ENCODE measurements at places on chromosomes 7 and 10.

DNA sequence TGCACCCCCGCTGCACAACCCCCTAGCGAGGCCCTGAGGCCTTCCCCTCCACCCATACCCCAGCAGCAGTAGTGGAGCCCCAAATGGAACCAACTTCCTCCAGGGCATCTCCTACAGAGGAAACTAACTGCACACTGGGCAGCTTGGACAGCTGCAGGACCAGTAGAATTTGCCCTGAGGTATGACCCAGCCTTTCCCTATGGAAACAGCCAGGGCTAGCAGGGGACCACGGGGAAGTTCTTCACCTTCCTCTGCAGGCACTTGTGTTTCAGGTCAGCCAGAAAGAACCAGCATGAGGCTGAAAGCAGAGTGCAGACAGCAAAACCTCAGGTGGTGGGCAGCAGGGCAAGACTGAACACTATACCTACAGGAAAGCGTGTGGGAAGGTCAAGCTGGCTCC lies 5.7 kb upstream of the EEPD1 start:
- no peak for DNase-seq

DNA sequence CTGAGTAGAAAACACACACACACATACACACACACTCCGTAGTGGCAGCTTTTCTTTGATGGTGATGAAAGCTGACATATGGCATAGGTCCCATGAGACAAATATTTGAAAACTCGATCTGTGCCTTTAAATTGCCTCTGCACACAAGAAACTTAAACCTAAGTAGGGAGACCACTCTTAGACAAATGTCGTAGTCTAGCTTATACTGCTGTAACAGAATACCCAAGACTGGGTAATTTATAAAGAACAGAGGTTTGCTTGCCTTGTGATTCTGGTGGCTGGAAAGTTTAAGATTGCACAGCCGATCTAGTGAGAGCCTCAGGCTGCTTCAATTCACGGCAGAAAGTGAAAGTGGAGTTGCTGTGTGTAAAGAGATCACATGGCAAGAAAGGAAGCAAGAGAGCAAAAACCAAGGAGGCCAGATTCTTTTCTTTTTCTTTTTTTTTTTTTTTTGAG lies 489.4 kb upstream of the SORCS1 start:
- DNase-seq: no peak

DNA sequence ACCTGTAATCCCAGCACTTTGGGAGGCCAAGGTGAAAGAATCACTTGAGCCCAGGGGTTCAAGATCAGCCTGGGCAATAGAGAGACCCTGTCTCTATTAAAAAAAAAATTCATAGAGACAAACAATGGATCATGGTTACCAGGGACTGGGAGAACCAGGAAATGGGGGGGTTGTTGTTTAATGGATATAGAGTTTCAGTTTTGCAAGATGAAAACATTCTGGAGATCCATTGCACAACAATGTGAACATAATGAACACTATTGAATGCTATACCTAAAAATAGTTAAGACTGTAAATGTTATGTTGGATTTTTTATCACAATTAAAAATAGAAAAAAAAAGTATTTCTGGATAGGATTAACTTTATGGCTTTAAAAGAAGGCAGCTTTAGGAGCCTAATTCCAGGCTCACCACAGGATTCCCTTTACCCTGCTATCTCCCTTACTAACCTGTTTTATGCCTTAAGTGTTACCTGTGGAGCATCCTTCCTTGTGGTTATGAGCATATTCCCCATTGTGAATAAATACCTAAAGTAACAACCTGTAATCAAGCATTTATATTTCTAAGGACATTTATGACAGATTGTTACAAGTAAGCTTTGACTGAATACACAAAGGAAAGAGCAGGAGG lies 45.1 kb upstream of the SGCE start:
- no peak for DNase-seq

DNA sequence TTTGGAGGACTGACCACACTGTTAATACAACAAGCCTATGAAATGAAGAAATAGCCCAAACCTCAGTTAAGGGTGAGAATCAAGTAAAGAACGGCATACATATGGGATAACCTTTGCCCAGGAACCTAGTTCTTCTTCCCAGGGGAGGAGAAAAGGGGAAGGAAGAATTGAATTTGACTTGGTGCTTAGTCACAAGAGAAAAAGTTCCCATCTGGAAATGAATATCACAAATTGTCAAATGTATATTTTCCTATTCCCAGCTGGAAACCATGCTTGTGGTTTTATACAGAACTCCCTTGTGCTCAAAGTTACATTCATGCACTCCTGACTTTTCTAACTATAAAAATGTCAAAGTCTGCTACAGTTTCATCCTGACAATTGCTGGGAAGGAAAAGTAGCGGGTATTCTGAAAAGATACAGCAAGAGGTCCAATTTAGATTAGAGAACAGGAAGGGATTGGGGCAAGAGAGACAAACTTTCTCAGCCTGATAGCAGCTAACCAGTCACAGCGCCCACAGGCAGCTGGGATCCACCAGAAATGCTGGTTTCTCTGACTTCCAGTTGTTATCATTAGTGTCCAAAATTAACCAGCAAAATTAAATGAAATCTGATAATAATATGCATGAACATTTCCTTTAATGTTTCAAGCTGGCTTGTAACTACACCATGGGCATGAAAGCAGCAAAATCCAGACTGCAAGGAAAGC lies 18.6 kb upstream of the GSAP start:
- DNase-seq: no peak

GRCh38 chr10:110733218-110733952 lies 89.2 kb downstream of the RBM20 start:
- no peak for DNase-seq

GRCh38 chr10:29648114-29648982 lies 13.6 kb upstream of the SVIL start:
- DNase-seq: no peak

DNA sequence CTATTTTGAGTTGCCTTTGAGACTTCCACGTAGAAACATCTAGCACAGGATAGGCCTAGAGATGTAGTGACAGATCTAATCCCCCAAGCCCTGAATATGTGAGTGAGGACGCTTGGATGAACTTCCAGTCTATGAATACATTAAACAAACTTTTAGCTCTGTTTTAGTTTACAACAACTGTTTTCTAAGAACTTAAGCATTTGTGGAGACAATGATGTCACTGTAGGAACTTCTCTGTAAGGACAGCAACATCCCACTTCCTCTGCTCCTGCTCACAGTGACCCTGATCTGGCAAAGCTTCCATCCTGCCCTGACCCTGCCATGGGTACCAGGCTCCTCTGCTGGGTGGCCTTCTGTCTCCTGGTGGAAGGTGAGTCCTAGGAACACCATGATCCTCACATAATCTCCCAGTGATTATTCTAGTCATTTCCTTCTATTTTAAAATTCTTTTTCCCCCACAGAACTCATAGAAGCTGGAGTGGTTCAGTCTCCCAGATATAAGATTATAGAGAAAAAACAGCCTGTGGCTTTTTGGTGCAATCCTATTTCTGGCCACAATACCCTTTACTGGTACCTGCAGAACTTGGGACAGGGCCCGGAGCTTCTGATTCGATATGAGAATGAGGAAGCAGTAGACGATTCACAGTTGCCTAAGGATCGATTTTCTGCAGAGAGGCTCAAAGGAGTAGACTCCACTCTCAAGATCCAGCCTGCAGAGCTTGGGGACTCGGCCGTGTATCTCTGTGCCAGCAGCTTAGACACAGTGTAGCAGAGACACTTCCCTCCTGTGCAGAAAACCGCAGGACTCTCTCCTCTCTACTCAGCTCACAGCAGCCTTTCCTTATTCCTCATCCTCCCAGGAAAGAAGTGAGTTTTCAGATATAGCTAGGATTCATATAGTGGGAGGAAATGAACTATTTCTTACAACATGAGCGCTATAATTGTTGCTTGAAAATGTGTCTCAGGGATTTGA lies 194.4 kb upstream of the PRSS1 start:
- no peak for DNase-seq

DNA sequence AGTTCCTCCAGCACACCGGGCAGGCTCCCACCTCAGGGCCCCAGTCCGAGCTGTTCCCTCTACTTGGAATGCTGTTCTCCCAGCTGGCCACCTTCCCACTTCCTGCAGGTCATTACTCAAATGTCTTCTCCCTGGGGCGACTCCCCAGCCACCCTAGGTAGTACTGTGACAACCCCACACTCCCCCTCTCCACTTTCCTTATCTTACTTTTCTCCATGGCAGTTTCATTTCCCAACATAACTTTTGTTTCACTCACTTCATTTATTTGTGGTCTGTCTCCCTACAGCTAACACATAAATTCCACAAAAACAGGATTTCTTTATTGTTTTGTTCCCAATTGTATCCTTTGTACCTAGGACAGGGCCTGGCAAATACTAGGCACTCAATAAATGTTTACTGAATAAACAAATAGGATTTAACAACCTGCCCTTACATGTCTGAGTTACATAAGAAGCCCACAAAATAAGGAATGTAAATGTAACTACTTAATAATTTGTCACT lies 76.5 kb downstream of the JAZF1 start:
- no peak for DNase-seq

- DNase-seq: no peak
Observed at GRCh38 chr7:5683280-5683670, 98.2 kb downstream of the RNF216 start.

DNA sequence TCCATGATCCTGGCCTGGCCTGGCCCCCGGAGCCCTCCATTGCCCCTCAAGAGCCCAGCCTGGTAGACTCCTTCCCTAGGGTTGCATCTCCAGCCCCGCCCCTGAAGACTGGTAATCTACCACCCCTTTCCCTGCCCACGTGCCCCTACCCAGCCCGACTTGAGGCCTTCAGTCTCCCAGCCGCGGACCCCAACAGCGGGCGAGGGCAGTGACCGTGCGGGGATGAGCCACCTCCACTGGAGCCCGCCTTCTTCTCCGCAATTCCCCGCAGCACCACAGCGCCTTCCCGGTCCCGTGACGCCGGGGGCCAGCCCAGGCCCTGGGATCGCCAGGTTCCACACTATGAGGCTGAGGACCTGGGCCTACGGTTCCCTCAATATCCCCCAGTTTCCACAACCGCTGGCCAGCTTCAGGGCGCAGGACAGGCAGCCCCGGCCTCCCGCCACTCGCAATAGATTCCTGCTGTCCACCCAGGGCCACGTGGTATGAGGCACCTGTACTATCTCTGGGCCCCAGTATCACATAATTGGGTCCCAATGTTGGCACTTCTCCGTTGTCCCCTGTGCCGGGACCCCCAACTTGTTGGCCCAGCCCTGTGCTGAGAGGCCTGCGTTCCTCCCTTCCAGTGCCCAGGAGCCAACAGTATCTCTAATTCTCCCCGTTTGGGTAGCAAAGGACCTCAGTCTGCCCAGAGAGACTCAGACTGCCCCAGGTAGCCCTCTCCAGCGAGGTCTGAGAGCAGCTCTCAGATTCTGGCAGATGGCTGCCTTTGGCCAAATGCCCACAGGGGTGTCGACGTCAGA lies 1.1 kb upstream of the GPRIN2 start:
- DNase-seq: peak; percentile 0

DNA sequence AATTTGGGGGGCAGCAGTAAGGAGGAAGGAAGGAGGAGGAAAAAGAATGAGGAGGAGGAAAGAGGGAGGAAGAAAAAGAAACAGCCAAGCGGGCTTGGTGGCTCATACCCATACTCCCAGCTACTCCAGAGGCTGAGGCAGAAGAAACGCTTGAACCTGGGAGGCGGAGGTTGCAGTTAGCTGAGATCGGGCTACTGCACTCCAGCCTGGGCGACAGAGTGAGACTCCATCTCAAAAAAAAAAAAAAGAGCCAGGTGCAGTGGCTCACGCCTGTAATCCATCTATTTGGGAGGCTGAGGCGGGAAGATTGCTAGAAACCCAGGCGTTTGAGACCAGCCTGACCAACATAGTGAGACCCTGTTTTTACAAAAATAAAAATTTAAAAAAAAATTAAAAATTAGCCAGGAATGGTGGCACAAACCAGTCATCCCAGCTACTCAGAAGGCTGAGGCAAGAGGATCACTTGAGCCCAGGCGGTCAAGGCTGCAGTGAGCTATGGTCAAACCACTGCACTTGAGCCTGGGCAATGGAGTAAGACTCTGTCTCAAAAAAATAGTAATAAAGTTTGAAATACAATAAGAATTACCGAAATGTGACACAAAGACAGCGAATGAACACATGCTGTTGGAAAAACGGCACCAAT lies 14.1 kb upstream of the CRCP start:
- no peak for DNase-seq

GRCh38 chr7:25770670-25771069 lies 381.3 kb upstream of the NFE2L3 start:
- DNase-seq: no peak

GRCh38 chr7:14398526-14398925 lies 409.1 kb upstream of the ETV1 start:
- DNase-seq: no peak

DNA sequence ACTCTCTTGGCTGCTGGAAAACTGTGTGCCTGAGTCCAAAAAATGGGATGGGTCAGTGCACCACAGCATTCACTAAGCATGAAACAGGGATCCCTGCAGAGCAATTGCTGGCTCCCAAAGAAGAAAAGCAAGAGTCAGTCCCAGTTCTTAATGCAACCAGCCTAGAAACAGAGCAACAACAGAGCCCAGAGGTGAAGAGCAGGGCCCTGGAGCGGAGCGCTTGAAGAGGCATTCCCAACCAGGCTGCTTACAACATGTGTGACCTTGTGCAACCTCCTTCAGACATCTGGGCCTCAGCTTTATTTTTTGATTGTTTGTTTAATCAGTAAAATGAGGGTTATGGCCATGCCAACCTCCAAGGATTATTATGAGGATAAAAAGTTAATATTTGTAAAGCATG lies 543.7 kb upstream of the COBL start:
- DNase-seq: no peak
